ENCODE measurements at places on chromosomes 3 and 15. TPM values are rescaled to one million over a fixed set of nuclear protein-coding genes. Genes with fewer than 3 reads are reported as not detected.
A peak's percentile ranks its signal among the peaks of the same experiment; 100 is the strongest.

GRCh38 chr15:69666441-69666882 is 213.8 kb downstream of the RPLP1 start:
- no peaks in the 10 kb centered on the region for H3K36me3 ChIP-seq
- H3K4me1 ChIP-seq = peaks cover 46% of the 10 kb centered on the region
- H3K27ac ChIP-seq = no peak overlapping the region
- no peaks in the 10 kb centered on the region for H3K27me3 ChIP-seq
- DNase-seq = no peak

GRCh38 chr3:194405766-194406165 is 6.7 kb upstream of the GP5 start:
- no peak overlapping the region for H3K27ac ChIP-seq
- H3K4me3 ChIP-seq = no peak overlapping the region
- no peaks in the 10 kb centered on the region for H3K36me3 ChIP-seq
- H3K4me1 ChIP-seq = no peaks in the 10 kb centered on the region
- no peak for DNase-seq

DNA sequence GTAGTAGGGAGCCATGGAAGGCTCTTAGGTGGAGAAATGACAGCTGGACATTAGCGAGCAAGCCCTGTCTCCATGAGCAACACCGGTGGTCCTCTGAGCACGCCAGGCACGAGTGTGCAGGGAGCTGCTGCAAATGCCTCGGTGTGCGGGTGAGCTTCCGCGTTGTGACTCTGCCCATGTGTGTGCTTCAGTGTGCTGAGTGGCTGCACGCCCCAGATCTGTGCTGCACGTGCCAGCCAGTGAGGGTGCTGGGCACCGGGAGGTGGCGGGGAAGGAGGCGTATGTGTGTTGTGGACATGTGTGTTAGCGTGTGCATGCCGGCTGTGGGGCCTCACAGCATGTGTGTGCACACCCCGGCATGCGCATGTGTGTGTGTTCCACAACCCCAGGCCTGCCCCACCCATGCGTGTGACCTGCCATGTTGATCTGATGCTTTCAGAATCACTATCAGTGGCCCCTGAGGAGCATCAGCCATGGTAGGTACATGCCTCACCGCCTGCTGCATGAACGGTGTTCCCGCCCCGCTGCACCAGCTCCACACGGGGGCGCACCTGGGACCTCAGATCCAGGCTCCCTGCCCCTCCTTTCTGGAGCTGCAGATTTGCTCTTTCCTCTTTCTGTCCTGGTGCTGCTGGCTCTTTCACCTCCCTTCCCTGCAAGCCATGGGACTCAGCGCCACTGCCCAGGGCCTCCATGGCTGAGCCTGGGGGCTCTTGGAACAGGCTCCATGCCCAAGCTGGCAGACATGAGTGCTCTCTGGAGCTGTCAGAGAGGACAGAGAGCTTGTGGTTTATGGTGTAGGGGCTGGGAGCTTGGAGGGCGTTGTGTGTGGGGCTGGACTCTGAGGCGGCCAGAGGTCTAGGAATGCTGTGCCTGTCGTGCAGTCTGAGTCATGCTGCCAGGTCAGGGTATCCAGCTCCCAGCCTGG is 169.4 kb downstream of the TBC1D2B start:
- no peak overlapping the region for H3K4me3 ChIP-seq
- DNase-seq = no peak
- no peaks in the 10 kb centered on the region for H3K27me3 ChIP-seq
- no peak overlapping the region for H3K27ac ChIP-seq

- H3K4me3 ChIP-seq = no peak overlapping the region
- H3K27me3 ChIP-seq = no peaks in the 10 kb centered on the region
- peaks cover 7% of the 10 kb centered on the region for H3K4me1 ChIP-seq
These were observed 10.1 kb downstream of the LINS1 start for GRCh38 chr15:100591835-100592234.

CNBP gene
- polyA plus RNA-seq = 519 TPM

DNA sequence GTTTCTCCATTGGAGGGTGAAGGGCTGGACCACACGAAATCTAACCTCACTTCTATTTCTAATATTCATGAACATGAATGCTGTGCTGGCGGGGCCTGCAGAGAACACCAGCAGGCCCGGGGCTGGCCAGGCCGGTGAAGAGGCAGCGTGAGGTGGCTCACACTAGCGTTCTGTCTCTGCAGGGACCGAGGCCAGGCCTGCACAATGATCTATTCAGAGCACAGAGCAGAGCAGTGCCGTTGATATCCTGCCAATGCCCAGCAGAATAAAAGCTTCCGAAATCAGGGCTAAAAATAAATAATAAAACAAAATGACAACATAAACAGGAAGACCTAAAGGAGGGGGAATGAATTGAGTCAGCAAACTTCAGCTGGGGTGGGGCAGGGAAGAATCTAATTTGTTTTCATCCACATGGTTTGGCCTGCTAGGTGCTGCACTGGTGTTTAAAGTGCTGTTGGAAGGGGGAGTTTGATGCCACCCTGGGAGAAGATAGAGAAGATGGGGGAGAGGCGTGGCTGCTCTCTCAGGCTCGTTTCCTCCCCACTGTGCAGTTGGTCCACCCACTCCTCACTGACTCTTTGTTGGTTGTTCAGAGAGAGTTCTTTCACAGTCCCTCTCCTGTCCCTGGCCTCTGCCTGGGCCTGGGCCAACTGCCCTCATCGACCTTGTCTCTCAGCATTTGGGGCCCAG is 837.1 kb downstream of the AGBL1 start:
- no peak for DNase-seq
- no peaks in the 10 kb centered on the region for H3K4me1 ChIP-seq
- H3K36me3 ChIP-seq = no peaks in the 10 kb centered on the region
- H3K4me3 ChIP-seq = no peak overlapping the region
- H3K27ac ChIP-seq = no peak overlapping the region
- no peaks in the 10 kb centered on the region for H3K27me3 ChIP-seq

DNA sequence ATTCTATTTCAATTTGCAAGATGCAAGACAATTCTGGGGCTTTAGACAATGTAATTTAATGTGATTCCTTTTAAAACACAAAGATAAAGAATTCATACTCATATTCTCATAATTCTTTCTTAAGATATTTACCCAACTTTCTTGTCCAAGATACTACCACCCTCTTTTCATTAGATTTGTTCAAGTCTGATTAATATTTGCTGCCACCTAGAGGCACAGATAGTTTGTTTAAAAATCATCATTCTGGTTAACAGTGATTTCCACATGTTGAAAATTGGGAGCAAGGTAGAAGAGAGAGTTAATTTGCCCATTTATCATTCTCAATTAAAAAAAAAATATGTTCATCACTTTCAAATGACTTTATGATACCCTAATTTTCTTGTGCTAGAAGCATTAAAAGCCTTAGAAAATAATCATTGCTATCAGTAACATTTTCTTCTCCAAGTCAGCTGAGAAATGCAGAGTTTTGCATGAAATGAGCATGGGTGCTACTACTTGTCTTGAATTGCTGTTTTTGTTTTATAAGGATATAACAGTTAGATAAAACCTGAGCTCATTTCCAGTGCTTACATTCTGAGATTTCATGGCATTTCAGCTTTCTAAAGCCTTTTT is 11.6 kb downstream of the TAMM41 start:
- H3K4me3 ChIP-seq = no peak overlapping the region
- H3K27ac ChIP-seq = no peak overlapping the region
- DNase-seq = peak; percentile 9

DNA sequence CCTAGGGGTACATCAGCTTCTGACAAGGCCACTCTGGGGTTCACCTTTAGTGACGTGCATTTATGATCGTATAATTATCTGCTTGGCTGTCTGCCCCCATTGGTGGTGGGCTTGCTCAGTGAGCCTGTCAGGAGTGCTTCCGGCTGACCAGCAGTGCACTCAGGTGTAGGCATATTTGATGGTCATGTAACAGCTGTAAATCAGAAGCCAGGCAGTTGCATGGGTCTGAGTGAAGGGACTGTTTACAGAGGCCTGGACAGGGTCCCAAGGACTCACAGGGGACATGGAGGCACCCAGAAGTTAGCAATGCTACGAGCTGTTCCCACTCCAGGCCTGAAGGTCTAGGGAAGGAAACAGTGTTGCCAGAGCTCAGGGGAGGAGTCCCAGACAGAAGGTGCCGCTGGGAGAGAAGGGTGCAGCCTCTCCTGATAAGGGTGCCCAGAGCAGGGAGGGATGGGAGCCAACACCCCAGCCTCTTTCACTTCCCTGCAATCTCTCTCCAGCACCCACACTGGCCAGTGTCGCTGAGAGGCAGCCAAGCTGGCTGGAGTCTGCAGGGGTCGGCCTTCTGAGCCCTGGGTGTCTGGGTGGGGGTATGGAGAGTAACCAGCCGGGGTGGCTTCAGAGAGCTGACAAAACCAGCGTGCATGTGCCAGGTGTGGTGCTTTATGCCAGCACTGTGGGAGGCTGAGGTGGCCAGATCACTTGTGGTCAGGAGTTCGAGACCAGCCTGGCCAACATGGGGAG is 61.3 kb upstream of the PRR23E start:
- peaks cover 43% of the 10 kb centered on the region for H3K27me3 ChIP-seq
- H3K4me3 ChIP-seq = no peak overlapping the region
- H3K36me3 ChIP-seq = no peaks in the 10 kb centered on the region

GRCh38 chr15:48547286-48547685 is 98.2 kb downstream of the FBN1 start:
- no peaks in the 10 kb centered on the region for H3K4me1 ChIP-seq
- DNase-seq = no peak
- H3K27me3 ChIP-seq = no peaks in the 10 kb centered on the region
- H3K27ac ChIP-seq = no peak overlapping the region

ZNF639 gene
- polyA plus RNA-seq = 36.4 TPM

DNA sequence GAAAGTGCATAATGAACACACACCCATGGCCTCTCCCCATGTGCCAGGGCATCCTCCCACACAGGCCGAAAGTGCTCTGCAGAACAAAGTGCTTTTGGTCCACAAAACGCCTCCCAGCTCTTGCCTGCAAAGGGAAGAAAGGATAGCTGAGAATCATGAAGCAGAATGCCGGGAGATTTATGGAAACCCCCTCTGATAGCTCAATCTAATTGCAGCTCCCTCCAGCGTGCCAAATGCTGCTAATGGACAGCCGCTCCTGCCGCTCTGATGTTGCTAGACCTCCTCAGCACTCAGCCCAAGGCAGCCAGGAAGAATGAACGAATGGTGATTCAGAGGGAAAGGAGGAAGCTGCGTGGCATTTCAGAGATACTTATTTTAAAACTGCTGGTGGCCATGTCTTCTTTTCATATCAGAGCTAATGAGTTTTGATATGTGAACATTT is 145.3 kb downstream of the TJP1 start:
- no peak for DNase-seq
- peaks cover 34% of the 10 kb centered on the region for H3K27me3 ChIP-seq
- no peaks in the 10 kb centered on the region for H3K4me1 ChIP-seq
- no peaks in the 10 kb centered on the region for H3K36me3 ChIP-seq
- no peak overlapping the region for H3K4me3 ChIP-seq
